ENCODE measurements at places on chromosomes 7 and 10.

- no peak for DNase-seq
These were observed 219.6 kb upstream of the NPSR1 start for GRCh38 chr7:34438436-34438835.

DNA sequence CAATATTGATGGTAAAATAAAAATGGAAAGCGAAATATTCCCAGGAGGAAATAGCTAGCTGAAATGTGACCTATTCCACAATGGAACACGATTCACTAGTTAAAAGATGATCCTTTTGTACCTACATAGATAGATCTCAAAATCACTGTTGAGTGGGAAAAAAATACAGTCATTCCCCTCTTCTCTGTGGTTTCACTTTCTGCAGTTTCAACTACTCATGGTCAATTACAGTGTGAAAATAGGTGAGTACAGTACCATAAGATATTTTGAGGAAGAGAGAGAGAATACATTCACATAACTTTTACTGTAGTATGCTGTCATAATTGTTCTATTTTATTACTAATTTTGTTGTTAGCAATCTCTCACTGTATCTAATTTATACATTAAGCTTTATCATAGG is 56.0 kb upstream of the COL13A1 start:
- DNase-seq, result no peak

DNA sequence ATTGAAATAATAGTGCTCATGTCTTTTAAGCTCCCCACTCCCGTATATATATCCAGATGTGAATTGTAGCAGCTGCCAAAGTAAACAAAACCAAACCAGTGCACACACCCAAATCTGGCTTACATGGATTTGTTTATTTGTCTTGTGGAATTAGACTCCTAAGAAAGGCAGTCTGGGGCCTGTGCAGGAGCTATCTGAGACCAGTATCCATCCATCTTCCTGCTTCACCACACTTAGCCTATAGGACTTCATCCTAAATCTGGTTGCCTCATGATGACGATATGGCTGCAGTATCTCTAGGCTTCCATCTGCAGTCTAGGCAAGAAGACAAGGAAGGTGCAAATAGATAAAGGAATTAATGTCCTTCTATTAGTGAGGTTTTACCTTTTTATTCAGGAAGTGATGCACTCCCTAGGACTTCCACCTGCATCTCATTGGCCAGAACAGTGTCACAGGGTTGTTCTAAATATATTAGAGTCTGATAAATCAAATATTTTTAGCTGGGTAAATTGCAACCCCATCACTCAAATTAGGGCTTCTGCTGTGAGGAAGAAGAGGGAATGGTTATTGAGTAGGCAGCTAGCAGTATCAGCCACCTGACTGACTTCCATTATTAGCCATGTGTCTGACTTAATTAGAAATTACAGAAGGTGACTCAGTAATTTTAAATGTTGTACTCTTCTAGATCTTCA is 6.0 kb downstream of the WIPF3 start:
- no peak for DNase-seq

GRCh38 chr7:151832656-151833055 is 44.3 kb downstream of the PRKAG2 start:
- no peak for DNase-seq

GRCh38 chr10:29323367-29323766 is 34.5 kb downstream of the LYZL1 start:
- DNase-seq, result no peak

- no peak for DNase-seq
These were observed 38.4 kb downstream of the SLC39A12 start for GRCh38 chr10:17989908-17990767.

- DNase-seq, result no peak
These were observed 108.9 kb downstream of the NKX6-2 start for GRCh38 chr10:132677096-132677472.

- DNase-seq, result no peak
These were observed 168.3 kb upstream of the SP8 start for GRCh38 chr7:20954711-20955619.

DNA sequence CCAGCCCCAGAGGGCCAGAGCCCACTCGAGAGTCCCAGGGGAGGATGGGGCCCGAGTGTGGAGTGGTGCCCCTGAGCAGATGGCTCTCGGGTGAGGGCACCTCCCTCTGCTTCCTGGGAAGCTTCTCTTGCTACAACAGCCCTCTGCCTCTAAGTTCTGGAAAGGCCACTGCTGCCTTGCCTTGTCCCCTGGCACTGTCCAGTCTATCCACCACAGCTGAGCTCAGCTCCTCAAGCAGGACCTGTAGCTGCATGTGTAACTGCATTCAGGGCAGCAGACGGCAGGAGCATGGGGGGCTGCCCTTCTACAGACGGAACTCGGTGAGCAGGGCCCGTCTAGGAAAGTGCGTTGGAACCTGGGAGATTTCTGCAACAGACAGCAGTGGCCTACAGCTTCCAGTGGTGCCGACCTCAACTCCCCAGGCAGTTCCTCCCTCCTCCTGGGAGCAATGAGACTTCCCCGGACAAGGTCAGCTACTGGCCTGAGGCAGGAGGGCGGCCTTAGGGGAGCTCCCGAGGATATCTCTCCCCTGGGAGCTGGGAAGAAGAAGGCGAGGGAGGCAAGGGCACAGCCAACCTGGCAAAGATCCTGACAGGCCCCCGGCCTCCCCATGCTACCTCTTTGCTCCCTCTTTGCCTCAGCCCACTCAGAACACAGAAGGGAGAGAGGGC is 88.5 kb downstream of the DLG5 start:
- DNase-seq, result peak; percentile 18

DNA sequence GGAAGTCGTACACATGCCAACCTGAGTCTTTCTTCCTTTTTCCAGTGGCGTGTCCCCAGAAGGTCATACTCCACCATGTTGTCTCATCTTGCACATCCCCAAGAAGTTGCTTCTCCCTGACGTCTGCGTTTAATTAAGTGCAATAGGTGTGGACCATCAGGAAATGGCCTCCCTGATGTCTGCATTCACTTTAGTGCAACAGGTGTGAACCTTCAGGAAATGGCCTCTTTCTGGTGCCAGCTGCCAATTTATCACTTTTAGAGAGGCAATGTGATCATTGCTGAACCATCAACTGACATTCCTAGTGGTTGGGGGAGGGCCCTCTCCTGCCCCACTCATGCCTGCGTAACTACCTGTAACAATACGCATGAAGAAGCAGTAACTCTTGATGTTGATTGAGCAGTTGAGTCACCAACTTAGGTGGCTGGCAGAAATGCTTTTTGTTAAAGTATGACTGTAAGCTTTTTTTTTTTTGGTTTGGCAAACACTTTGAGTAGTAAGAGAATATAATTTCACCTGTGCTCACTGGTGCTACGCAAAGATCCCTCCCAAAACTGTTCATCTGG is 25.8 kb downstream of the SCIN start:
- no peak for DNase-seq

DNA sequence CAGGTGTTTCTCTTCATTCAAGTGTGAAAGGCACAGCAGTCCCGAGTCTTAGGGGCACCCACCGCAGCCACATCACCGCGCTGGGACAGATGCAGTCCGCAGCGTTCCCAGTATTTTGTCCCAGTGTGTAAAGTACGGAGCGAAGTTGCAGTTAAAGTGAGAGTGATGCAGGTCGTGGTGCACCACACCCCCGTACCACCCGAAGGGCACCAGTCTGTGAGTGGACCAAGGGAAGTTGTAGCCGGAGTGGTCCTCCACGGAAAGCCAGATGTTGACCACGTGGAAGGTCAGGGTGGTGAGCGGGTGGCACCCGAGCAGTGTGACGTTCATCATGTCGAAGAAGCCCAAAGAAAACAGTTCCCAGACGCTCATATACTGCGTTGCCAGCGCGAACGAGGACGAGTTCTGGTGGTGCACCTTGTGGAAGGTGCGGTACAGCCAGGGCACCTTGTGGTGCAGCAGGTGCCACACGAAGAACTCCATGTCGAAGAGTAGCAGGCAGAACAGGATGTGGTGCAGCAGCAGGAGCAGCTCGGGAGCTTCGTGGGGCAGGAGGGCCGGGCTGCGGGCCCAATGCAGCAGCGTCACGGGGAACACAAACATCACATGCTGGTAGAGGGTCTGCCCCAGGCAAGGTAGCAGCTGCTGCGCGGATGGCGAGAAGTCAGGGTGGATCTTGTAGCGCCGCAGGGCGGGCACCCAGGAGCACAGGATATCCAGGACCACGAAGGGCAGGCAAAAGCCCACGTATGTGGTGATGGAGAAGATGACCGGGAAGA is 526 bp downstream of the CH25H start:
- DNase-seq, result peak; percentile 8

DNA sequence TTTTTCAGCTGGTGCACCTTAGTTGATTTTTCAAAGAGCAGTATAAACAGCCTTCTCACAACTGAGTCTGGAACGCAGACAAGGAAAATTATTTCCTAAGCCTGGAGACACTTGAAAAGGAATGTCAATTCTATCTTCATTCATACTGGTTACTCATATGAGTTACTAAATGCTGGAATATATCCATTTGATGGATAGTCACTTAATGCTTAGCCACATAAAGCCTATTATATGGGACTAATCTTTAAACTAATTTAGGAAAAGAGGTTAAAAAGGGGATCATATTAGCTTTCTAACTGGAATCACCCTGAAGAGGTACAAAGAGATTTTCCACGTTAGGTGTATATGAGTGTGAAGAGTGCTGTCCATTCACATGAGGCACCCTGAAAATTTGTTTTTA is 1.7 kb upstream of the HOXA4 start:
- no peak for DNase-seq

- DNase-seq, result no peak
These were observed 35.9 kb downstream of the EGFR start for GRCh38 chr7:55054758-55055157.

GRCh38 chr7:47846138-47846836 is 102.0 kb downstream of the PKD1L1 start:
- DNase-seq, result no peak

- no peak for DNase-seq
These were observed 1.6 kb upstream of the ANKRD2 start for GRCh38 chr10:97570789-97571471.

DNA sequence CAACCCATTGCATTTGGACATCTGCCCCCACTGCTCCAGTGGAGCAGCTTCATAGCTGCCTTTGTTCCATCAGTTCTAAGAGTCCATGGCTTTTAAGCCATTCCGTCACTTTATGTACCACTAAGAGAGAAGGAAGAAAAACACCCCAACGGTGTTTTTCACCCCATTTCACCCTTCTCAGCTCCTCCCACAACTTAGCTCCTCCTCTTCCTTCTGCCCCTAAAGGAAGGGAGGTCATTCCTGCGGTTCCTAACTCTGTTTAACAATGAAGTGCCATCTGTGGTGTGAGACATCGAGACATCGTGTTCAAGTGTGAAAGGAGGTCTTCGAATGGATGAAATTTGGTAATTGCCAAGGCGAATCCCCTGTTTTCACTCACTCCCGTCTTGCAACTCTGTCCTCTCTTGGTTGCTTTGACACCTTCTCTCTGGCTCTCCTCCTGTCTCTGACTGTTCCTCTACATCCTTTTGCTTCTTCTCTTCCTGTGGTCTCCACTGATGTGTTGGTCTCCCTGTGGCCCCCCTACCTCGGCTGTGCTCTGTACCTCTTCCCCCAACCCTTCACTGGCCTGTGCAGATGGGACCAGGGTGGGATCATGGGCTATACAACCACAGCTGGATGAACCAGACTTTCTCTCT is 23.0 kb downstream of the SMKR1 start:
- no peak for DNase-seq

- no peak for DNase-seq
These were observed 48.8 kb downstream of the RALA start for GRCh38 chr7:39672176-39672575.

DNA sequence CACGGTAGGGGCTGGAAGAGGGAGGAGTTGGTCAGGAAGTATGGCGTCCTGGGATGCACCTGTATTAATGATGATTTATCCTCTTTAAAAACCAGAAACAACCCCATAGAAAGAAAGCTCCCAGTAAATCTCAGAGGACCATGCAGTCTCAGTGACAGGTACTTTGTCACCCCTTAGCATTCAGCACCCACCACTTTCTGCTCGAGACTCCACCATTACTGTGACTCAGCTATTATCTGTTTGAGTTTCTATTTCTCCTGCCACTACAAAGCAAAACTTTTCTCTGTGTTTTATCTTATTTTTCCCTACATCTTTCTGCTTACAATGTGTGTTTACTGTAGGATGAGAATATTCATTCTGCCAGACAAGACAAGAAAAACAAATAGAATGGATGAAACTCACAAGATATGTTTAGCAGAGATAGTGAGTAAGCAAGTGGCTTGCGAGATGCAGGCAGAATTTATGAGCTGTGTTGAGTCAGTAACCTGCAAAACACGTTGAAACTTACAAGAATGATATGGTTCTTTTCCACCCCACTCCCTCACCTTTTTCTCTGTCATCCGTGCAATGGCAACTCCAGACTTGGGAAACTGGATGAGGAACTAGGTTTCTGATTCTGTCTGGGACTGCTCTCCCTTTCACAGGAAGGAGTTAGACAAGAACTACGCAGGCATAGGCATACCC is 127.1 kb downstream of the AOAH start:
- DNase-seq, result no peak

DNA sequence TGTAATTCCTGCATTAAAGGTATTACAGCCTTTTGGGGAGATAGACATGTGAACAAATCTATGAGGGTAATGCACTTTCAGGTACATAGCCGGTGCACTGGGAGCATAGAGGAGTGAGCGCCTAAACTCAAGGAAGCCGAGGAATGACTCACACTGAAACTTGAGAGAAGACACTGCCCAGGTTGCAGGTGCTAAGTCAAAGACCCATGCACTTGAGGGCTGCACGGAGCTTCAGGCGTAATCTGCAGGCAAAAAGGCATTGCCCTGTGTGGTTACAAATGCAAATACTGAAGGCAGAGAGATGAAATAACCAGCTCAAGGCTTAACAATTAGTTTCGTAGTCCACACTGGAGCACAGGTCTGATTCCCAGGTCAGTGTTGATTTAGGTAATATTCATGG is 51.0 kb upstream of the OSBPL3 start:
- no peak for DNase-seq

DNA sequence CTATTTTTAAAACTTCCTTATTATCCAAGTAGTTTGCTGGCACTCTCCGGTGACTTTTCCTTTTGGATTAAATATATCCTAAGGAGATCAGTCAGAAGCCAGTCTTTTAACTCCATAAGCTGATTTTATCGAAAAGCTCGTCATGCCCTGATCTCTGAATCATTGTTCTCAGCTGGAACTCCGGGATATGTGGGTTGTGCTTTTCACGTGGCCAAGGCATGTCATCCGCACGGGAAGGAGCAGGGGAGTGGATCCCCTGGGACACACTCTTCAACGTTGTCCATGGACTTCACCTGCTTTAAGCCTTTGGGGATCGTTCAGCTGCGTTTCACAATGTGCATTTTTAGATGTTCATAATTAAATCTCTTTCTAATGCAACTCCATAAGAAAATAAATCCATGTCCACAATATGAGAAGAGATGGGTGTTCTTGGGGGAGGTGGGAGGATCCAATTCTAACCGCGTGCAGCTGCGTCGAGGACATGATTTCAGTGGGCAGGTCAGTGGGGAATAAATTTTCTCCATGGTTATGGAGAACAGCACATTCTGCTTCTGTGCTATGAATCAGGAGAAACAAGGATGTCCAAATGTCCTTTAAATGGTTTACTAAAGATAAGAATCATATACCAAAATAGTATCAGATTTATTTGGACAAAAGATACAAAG is 229.5 kb upstream of the ADARB2 start:
- no peak for DNase-seq

GRCh38 chr10:96858706-96859050 is 26.6 kb downstream of the LCOR start:
- DNase-seq, result no peak

GRCh38 chr10:93947055-93947454 is 46.7 kb upstream of the PLCE1 start:
- DNase-seq, result no peak

- DNase-seq, result no peak
These were observed 54.9 kb downstream of the SEMA3E start for GRCh38 chr7:83593921-83594475.

GRCh38 chr10:116848944-116849247 is 403 bp upstream of the ENO4 start:
- no peak for DNase-seq
